ENCODE measurements at places on chromosomes 1 and 21.
A peak's percentile ranks its signal among the peaks of the same experiment; 100 is the strongest.

GRCh38 chr21:17925000-17925610, 105.9 kb upstream of the C21orf91 start:
- peak; percentile 62 for DNase-seq

GRCh38 chr1:52569449-52570210, 16.7 kb upstream of the TUT4 start:
- no peak for DNase-seq

DNA sequence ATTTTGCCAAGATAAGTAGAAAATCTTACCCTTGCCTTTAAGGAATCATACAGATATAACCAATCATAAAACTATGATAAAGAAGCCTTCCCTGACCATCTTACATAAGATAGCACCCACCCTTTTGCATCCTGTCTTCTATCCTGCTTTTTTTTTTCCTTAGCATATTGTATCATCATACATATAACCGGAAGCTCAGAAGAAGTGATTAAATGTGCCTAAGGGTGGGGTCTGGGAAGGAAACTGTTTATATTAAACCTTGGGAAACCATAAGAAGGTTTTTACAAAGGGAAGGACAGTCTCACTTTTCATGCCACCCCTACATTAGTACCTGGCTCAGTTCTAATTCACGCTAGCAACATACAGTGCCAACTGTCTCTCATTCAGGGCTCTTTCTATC, 66.8 kb downstream of the LUZP1 start:
- no peak for DNase-seq

- DNase-seq = no peak
These were observed 363.8 kb downstream of the PTPRC start for GRCh38 chr1:199002661-199003060.

GRCh38 chr1:64282351-64282750, 78.9 kb downstream of the UBE2U start:
- DNase-seq = no peak

DNA sequence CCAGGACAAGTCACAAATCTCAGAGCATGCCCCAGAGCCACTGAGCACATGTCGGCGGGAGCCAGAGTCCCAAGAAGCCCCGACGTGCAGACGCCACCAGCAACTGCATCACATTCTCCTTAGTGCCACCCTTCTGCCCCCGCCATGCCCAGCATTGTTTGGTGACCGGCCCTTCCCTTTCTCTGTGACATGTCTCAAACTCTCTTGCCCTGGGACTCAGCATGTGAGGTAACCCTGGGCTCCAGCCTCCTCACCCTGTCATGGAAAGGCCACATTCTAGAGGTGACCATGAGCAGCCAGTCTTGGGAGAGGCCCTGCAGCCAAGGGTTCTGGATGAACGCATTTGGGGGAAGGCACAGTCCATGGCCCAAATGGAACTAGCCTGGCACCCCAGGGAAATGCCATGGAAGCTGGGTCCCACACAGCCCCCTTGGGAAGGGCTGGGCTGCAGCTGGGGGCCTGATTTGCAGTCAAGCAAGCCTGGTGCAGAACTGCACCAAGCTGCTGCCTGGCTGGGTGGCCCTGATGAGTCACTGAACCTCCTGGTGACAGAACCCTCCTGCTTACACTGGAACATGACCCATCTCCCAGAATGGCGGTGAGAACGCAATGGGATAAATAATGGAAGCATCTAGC, 94.4 kb downstream of the ITPKB start:
- no peak for DNase-seq

DNA sequence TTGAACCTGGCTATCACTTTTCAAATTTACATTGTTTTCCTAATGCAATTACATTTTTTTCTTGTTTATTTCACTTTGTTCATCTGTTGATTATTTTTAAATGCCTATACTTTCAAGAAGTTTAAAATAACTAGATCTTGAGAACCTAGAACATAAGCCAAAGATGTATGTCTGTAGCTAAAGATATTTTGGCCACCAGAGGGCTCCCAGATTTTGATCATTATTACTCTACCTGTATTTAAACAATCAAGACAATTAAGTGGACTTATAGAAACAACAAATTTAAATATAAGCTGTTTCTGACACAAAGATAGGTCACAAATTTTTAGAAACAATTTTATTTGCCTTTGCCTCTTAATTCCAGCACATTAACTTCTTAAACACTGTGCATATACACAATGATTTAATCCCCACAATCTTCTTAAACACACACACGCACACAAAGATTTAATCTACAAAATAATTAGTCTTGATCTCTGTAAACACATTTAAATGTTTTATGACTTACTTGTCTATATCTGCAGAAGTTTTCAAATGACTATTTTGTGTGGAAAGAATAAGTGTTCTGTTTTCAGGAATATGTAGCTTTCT, 380.0 kb downstream of the DSCAM start:
- peak; percentile 16 for DNase-seq

GRCh38 chr1:76141929-76142328, 67.4 kb downstream of the ST6GALNAC3 start:
- DNase-seq = no peak

DNA sequence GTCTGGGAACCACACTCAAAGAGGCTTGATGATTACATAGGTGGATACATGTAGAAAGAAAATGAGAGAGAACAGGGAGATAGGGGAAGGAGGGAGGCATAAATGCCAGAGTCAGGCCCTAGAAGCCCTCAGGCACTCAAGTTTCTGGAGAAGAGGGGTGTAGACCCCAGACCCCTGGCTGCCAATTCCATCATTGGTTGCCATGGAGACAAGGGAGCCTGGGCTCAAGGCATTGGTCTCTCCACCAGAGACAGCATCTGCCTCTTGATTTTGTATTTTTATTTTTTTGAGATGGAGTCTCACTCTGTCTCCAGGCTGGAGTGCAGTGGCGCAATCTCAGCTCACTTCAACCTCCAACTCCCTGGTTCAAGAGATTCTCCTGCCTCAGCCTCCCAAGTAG, 114.3 kb upstream of the GRIK3 start:
- DNase-seq = no peak

DNA sequence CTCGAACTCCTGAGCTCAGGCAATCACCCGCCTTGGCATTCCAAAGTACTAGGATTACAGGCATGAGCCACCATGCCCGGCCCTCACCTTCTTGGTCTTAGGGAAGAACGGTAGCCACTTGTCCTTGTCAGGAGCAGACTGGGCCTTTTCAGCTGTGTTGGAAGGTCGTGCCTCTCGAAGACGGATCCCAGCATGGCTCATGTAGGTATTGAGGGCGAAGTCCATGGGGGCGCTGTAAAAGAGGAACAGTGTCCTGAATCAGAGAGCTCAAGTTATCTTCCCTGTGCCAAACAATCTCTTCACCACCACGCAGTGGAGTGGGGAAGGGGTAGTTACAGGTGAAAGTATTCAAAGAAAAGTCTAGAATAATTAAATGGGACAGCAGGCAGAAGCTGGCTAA, 35.9 kb downstream of the LRRC71 start:
- DNase-seq = no peak

- no peak for DNase-seq
These were observed 27.3 kb downstream of the KCNQ4 start for GRCh38 chr1:40810927-40811326.

DNA sequence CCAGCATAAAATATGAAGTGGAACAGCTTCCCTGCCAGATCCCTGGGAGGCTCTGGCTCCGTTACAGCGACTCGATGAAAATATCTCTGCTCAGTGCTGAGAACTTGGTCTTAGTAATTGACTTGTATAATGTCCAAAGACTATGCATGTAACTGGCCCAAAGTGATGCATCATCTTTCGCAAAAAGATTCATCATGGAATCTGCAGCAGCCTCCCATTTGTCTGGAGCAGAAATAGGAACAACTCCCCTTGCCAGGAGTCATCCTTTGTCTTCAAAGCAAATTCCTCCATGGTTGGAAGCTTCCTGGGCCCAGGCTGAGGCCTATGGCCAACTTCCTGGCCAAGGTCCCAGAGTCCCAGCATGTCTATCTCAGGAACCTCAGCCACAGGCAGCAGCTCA, 16.9 kb upstream of the SLC6A17 start:
- DNase-seq = no peak

DNA sequence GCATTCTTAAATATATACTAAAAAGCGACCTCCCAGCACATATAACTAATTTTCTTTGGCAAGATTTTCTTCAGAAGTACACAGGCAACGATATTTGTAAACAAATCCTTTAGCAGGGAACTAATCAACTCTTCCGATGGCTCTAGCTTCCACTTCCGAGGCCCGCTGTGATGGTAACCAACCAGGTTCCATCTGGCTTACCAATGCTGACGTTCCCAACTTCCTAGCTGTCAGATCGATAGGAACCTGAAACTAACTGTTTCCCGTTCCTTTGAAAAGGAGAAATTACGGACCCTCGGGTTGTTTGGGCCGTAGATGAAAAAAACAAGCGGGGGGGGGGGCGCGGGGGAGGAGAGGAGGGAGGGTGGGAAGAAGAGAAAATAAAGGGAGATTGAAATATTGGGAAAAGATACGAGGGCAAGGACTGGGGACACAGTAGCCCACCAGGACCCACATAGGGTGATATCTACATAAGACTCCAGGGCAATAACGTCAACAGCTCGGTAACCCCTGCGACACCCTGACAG, 513 bp downstream of the GTF2B start:
- DNase-seq = no peak

DNA sequence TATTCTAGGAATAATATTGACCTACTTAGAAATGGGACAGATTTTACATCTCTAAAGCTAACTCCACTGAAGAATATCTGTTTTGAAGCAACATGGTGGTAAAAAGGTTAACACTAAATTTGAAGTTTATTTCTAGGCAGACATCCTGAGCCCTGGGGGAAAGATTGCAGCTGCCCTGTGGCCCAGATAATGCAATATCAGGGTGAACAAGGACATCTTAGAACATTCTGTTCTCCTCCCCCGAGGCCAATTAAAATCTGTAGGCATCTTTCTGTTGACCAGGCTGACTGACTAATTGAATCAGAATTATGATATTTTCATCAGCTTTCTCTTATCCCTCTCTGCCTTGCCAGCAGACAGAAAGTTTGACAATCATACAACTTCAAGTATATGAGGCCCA, 149.8 kb upstream of the DUSP10 start:
- DNase-seq = no peak

DNA sequence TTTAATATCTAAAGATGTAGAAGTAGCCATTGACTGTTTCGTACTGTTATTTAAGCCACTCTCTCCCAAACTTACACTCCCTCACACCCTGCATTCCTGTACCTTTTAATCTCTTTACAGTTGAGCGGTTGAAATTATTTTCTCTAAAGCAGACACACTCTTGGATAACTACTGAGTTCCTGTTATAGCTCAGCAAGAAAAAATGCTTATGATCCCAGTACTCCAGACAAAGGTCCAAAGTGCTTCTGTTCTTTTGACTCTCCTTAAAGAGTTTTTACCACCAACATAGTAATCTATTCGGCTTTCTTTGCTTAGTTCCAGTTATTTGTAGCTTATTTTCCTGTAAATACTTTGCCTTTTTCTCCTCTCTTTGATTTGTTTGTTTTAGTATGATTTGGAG, 100.1 kb downstream of the ATF6 start:
- no peak for DNase-seq

GRCh38 chr1:27111626-27112573, 43.0 kb downstream of the SLC9A1 start:
- DNase-seq = no peak

DNA sequence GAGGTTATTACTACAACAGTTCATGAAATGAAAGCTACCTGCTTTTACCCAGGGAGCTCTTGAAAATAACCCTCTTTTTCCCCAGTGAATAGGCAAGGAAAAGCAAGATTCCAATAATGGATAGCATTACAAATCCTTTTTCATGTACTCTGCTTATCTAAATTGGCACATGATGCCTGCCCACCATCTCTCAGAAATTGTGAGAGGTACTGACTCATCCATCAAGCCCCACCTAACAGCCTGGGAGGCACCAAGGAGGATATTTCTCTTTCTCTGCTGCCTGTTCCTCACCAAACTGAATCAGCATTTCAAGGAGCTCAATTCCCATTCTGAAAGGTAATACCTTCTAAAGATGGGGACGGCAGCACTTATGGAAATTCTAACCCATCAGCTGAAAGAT, 34.4 kb downstream of the PALMD start:
- DNase-seq = no peak

DNA sequence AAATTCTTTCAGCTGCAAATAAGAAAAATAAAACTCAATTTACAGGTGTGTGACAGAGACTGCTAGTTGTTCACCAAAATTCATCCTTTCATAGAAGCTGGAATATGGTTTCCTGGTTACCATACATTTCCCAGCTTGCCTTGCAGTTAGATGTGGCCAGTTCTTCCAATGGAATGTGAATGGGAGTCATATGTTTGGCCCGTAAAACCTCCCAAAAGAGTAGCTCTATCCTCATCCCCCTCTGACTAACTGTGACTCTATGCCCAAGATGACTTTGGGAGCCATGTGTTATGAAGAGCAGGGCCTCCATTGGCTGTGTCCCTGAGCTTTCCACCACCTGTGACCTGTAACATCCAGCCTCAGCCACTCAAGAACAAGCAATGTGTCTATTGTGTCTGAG, 90.6 kb upstream of the NGF start:
- no peak for DNase-seq

DNA sequence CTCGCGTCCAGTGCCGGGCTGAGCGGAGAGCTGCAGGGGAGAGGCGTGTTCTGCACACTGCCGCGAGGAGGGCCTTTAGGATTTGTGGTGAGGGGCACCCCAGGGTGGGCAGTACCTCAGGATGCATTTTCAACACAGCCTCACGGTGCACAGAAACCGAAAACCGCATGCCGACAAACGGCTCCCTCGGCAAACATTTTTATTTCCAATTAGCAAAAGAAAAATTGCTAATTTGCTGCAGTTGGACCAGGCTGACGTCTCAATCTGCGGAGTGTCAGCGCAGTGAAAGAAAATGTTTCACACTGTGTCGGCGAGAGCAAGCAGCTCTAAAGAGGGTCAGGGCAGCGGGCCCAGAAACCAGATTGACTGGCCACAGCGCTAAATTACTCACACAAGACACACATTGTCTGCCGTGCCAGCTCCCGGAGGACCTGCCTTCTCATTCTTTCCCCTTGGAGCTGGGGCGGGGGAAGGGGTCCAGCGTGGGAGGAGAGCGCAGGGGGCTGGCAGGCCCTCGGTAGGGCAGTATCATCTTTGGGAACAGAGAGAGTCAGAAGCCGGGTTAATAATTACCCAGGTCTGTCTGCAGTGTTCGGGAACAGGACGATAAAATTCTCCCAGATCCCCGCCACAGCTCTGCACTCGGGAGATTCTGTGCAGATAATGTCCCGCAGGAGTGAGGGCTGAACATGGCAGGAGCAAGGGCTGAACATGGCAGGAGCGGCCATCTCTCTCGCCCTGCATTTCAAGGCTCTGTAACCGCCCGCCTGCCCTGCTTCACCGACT, 150.2 kb downstream of the PRDM16 start:
- DNase-seq = no peak
